Activated T-cell treated with anti-CD3 and anti-CD28 coated beads for 24 hours (primary cell): ENCODE measurements at places on chromosomes 3 and 15.

GRCh38 chr15:96747291-96747690 is 416.8 kb downstream of the NR2F2 start:
- DNase-seq: no peak

GRCh38 chr3:147191795-147192385 is 214.5 kb downstream of the ZIC4 start:
- DNase-seq: no peak

- DNase-seq: no peak
Measured at GRCh38 chr15:87492321-87492720, 764.2 kb downstream of the NTRK3 start.

DNA sequence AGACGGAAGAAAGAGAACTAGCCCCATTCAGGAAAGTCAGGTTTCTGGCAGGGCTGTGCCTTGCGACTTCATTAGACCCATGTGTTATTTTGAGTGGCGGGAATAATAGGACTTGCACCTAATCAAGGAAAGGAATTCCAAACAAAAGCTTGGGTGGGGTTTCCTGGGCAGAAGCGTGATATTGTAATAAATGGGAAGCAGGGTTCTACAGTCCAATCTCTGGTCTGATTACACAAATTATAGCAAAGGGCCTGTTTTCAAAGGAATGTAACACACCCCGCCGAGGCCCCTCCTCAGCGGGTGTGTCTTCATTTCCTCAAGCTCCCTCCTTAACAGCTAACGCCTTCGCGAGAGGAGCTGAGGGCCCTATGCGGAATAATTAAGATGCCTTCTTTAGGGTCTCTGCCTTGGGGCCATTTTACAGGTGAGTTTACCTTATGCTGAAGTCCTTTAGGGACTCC is 396.0 kb upstream of the C2CD4B start:
- no peak for DNase-seq

GRCh38 chr3:72889310-72890165 is 1.7 kb downstream of the GXYLT2 start:
- DNase-seq: no peak
